ENCODE measurements at places on chromosomes 11 and 22. TPM values are rescaled to one million over a fixed set of nuclear protein-coding genes. Genes with fewer than 3 reads are reported as not detected.

SH3BP1 gene
- 90.8 TPM for total RNA-seq

PTPRCAP gene
- 117 TPM for total RNA-seq

DNA sequence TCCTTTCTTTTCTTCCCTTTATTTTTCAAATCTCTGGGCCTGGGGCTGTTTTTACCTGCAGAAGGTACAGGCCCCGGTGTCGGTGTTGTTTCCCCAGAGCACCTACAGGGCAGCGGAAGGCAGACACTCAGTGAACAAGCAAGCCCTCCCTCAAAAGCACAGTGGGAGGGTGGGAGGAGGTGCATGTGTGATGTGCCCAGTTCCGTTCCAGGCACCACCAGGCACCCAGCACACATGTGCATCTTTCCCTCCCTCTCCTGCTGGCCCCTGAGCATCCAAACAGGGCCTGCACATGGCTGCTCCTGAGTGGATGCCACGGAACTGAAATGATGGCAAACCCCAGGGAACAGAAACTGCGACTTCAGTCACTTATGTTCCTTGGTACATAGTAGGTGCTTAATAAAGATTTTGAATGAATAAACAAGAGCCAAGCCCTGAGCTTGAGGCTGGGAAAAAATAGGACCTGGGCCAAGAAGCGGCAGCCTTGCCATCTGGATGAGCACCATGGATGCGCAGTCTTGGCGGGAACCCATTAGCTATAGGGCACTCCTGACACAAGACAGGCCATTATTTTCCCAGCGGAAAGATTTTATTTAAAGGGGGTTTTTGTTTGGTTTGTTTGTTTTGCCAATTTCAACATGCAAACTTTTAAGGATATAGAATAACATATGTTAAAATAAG lies 47.8 kb downstream of the ARRB1 start:
- no peak for DNase-seq

- DNase-seq: no peak
Measured at GRCh38 chr22:47787501-47788227, 1025.2 kb downstream of the TBC1D22A start.
